ENCODE measurements at places on chromosomes 5 and 9.

DNA sequence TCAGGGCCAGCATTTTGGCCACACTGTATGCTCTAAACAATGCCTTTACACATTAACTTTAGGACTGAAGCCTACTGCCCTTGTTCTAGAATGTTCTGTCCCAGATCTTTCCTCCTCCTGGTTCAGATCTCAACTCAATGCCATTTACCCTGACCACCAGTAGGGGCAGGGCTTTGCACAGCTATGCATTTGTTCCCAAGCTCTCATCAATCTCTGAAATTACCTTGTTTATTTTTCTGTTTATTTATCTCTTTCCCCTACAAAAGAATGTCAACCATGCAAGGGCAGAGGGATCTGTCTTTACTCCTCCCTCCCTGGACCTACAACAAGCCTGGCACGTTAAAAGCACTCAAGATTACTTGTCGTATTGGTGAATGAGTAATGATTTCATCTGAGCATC lies 612.9 kb downstream of the BNC2 start:
- DNase-seq = no peak

GRCh38 chr5:3837506-3837905 lies 241.9 kb downstream of the IRX1 start:
- no peak for DNase-seq

DNA sequence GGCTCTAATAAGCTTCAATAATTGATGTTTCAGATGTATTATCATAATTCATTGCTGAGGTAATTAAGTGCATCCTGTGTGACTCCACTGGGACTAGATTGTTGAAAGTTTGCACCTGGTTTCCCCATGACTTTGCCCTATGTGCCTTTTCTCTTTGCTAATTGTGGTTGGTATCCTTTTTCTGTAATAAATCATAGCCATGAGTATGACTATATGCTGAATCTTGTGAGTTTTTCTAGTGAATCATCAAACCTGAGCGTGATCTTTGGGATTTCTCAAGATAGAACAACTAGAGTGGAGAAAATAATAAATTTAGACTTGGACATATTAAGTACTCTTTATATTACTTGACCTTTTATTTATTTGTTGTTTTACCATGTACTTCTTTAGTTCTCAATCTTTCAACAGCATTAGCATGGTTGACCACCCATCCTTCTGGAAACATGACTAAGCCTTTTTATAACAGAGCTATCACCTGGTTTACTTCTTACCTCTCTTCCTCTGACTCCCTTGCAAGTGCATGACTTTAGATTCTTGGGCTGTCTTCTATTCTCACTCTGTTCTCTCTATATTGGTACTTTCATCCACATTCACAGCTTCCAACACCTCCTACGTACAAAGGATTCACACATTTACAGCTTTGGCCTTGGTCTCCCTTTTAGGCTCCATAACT lies 239.6 kb upstream of the TAS2R1 start:
- DNase-seq = no peak

GRCh38 chr9:78294290-78295176 lies 2.4 kb upstream of the PSAT1 start:
- no peak for DNase-seq

DNA sequence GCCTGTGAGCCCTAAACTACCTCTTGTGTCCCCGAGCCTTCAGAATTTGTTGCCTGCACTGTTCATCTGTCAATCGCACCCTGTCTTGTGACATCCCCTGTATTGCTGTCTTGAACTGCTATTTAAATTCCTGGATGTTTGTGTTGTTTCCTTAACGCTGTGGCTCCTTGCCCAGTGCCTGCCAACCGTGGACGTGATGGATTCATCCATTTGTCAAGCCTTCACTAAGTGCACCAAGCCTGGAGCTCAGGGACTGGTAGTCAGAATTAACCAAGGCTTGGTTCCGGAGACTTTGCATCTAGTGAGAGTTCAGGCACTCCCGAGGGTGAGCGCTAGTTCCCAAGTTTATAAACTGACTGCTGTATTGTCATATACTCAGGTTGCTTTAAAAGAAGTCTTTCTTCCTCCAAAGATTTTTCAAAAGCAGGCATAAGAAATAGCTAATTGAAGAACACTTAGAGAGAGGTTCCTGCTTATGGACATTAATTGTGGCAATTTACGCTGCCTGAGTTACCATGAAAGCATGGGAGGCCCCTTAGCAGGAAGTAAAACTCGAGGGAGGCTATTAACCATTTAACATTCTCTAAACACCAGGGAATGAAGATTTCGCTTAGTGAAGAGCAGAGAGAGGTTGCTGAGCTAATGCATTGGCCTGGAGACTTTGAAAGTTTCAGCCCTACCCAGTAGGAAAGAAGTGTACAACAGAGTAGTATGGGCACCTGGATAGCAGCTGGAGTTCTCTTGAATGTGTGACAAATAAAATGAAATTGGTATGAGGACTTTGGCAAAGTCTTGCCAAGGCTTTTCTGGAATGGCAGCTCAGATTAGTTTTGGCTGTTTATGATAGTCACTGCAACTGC lies 29.0 kb downstream of the RGS3 start:
- DNase-seq = no peak

Data from islet precursor cell (in vitro differentiated cells).